ENCODE measurements at places on chromosomes 4 and X.

- DNase-seq: no peak
Observed at GRCh38 chr4:79050541-79050880, 111.3 kb upstream of the PAQR3 start.

DNA sequence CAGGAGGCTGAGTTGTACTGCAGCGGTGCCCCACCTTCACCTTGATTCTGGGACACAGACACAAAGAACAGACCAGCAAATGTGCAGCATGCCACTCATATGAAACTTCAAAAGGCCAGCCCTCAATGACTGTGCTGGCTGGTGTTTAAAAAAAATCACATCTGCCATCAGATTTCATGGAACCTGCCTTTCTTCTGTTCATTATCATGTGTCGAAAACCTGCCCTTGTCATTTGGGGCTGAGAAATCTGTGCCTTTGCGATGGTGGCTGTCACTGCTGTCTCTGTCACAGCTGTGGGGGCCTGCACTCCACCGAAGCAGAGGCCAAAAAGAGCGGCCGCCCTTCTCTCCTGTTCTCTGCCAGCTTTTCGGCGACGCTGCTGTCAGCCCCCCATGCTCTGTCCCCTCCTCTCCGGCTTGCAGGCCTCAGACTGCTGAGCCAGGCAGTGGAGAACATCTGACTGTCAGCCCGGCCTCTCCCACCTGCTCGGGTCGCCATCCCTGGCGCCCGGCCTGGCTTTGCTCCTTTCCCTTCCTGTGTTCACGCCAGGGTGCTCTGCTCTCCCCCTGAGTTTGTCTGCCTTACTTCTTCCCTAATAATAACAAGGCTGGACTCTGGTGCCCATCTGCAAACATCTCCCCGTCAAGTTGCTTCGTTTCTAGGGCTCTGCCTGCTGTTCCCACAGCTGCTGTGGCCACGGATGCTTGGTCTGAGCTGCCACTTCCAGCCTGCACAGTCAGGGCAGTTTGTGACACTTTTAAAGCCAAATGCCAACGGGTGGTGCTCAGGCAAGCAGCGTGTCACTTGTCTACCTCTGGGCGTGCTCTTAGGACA lies 355.2 kb downstream of the UNC5C start:
- no peak for DNase-seq

DNA sequence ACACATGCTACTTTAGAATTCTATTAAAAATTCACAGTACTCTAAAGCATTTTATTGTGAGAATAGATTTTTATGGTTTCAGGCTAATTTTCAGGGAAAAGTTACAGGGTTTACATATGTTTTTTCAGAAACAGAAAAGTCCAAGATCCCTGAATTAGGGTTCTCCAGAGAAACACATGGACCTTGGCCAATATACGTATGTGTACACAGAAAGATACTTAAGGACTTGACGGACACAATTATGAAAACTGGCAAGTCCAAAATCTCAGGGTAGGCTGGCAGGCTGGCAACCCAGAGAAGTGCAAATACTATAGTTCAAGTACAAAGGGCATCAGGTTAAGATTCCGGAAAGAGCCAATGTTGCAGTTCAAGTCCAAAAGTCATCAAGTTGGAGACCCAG lies 1897.8 kb upstream of the PCDH10 start:
- DNase-seq: no peak

GRCh38 chr4:33150525-33150910 lies 2430.3 kb downstream of the PCDH7 start:
- DNase-seq: no peak

DNA sequence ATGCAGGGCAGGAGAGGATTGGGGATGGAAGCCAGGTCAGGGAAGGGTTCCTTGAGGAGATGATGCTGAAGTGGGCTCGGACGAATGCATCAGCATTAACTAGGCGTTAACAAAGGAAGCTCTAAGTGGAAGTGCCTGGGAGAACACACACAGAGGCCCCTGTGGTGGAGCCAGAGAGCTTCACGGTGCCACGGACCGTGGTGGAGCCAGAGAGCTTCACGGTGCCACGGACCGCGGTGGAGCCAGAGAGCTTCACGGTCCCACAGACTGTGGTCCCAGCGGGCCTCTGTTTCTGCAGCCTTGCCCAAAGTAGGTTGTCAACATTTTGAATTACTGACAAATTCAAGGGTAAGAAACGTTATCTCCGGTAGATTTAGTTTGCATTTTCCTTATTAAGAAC lies 48.3 kb downstream of the TRIML2 start:
- no peak for DNase-seq

GRCh38 chr4:87947381-87948160 lies 27.9 kb upstream of the SPP1 start:
- DNase-seq: no peak

GRCh38 chrX:13026877-13027652 lies 17.4 kb downstream of the FAM9C start:
- DNase-seq: no peak

DNA sequence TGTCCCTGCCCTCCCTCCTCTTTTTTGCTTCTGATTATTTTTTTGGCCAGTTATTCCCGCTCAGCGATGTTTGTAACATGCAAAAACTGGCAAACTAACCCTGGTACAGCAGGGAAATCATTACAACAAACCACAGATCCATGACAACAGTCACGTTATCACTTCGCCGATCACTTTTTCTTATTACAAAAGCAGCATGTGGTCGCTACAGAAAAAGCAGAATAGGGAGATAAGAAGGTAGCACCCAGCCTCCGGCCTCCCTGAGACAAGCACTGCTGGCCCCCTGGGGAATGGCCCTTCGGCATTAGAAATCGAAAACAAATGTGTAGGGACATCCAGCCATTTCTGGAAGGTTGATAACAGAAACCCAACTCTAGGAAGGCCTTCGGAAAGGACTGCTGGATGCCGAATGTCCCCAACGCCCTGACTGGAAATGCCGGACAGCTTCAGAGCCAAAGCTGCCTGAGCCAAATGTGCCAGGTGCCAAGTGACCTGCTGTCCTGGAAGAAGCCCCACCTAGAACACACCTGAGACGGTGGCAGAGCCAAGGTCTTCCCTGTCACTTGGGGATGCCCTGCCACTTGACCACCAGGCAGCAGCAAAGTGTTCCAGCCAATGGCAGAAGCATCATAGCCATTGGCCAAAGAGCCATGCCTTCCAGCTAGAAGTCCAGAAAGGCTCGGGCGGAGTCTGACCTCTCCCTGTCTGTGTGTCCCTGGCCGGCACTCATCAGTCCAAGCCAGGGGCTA lies 2.9 kb downstream of the IDH3G start:
- DNase-seq: no peak

DNA sequence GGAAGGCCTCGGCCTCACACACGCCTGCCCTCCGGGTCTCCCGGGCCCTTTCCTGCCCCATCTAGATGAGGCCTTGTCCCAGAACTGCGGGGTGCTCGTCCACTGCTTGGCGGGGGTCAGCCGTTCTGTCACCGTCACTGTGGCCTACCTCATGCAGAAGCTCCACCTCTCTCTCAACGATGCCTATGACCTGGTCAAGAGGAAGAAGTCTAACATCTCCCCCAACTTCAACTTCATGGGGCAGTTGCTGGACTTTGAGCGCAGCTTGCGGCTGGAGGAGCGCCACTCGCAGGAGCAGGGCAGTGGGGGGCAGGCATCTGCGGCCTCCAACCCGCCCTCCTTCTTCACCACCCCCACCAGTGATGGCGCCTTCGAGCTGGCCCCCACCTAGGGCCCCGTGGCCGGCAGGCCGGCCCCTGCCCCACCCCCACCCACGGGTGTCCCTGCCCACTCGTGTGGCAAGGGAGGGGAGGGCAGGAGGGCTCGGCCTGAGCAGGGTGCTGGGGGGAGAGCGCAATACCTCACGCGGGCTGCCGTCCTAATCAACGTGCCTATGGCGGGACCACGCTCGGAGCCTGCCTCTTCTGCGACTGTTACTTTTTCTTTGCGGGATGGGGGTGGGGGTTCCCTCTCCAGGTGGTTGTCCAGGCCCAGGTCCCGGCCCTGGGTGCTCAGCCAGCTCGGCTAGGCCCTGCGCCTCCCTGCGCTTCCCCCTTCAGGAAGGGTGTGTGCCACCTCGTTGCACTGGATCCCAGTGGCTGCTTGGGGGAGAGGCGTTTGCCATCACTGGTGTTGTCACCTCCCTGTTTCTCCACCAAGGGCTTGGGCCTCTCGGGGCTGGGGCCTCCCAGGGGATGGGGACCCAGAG lies 3.1 kb downstream of the DUSP9 start:
- no peak for DNase-seq

DNA sequence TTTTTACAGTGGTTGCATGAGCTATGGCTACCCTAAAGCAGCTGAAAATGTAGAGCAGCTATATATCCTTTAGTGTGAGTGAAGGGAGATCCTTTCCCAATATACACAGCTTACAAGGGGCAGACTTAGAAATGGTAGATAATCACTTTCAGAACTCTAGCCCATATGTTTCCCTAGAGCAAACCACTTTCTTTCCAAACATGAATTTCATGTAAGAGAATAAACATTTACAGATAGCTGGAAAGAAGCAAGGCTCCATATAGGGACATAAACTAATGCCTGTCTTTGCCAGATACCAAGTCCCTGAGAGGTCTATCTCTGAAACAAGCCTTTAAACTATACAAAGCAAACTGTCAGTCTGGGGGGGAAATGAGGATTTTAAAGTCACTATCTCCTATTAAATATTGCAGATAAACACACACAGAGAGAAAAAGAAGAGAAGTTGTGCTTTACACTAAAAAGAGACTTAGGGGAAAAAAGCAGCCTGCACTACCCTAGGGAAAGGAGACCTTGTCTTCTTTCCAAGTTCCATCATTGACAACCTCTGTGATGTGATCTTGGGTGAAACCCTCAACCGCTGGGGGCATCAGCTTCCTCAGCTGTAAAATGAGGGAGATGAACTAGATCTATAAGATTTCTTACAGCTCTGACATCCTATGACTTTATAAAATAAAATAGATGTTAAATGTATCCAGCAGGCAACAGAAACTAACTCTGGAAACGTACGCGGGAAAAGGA lies 73.6 kb downstream of the TMEM156 start:
- no peak for DNase-seq

- no peak for DNase-seq
Observed at GRCh38 chr4:38368613-38369012, 295.4 kb upstream of the KLF3 start.

GRCh38 chrX:135411893-135412292 lies 9.9 kb upstream of the SMIM10L2A start:
- no peak for DNase-seq

DNA sequence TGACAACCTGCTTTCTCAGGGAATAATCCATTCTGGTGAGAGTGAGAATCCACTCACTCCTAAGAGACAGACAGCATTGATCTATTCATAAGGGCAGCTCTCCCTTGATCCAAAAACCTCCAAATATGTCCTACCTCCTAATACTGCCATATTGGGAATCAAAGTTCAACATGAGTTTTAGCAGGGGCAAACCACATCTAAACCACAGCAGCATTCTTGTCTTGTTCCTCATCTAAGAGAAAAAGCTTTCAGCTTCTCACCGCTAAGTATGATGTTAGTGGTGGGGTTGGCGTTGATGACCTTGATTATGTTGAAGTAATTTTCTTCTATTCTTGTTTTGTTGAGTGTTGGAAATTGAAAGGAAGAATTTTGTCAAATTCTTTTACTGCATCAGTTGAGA lies 69.6 kb downstream of the SERTM2 start:
- no peak for DNase-seq

GRCh38 chr4:149279776-149280175 lies 535.9 kb downstream of the IQCM start:
- DNase-seq: no peak

- DNase-seq: no peak
Observed at GRCh38 chr4:30670206-30670605, 50.0 kb upstream of the PCDH7 start.

GRCh38 chr4:5822619-5823018 lies 70.3 kb downstream of the CRMP1 start:
- DNase-seq: no peak

DNA sequence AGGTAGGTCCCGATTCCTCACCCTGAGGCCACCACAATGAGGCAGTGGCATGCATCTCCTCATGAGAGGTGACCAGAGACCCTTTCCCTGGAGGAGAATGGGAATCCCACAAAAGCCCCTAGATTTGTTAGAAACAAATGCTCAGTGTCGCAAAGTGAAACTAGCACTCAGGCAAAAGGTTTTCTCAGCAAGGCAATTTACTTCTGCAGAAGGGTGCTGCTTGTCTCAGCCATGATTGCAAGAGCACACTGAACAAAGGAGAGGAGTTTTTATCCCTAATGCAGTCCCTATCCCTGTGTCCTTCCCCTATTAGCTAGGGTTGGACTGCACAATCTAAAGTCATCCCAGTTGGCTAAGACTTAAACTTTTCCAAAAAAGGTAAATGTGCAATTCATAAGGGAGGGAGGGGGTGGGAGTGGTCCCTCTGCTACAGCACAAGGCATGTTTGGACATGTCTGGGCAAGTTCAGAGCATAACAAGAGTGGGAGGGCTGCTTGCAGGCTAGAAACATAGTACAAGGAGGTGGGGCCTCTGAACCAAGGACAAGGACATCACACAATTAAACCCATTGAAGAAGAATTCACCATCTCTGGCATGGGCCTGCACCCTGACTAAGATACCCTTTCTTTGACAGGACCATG lies 185.3 kb downstream of the CCNG2 start:
- DNase-seq: no peak

DNA sequence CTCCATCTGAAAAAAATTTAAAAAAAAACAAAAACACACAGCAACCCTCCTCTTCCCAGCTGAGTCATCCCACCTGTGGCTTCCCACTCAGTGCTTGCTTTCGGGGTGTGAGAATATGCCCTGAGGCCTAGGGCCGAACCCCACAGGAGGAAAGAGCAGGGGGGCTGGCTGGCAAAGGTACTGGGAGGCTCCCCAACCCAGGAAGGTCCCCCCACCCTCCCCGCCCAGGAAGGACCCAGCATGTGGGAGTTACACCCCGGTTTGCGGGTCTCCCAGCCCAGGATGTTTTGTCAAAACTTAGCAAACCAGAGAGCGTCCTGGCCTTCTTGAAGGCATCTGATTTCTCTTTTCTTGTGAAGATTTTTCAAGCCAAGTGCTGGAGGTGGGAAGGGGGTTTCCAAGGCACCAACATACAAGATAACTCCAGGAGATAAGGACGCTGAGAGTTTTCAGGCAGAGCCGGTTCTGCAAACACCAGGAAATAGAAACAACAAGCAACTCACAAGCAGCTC lies 25.7 kb upstream of the CSF2RA start:
- no peak for DNase-seq

GRCh38 chrX:18889346-18890048 lies 94.4 kb downstream of the PHKA2 start:
- no peak for DNase-seq

Data from cortex of kidney (tissue), 1 donor.